Caco-2 (cell line): ENCODE measurements at places on chromosomes 5 and 9. TPM values are rescaled to one million over a fixed set of nuclear protein-coding genes. Genes with fewer than 3 reads are reported as not detected.

The PAXX gene
- total RNA-seq = 66.2 TPM in 2 replicates

The RPS23 gene
- 2,213 and 2,442 TPM in 2 replicates for total RNA-seq

The MAP1B gene
- total RNA-seq = 0.66 and 0.77 TPM in 2 replicates

The GAS1 gene
- total RNA-seq = 0.64 and 1.4 TPM in 2 replicates

The HTR4 gene
- not detected in 2 replicates for total RNA-seq

The TAF11L2 gene
- total RNA-seq = not detected in 2 replicates

DNA sequence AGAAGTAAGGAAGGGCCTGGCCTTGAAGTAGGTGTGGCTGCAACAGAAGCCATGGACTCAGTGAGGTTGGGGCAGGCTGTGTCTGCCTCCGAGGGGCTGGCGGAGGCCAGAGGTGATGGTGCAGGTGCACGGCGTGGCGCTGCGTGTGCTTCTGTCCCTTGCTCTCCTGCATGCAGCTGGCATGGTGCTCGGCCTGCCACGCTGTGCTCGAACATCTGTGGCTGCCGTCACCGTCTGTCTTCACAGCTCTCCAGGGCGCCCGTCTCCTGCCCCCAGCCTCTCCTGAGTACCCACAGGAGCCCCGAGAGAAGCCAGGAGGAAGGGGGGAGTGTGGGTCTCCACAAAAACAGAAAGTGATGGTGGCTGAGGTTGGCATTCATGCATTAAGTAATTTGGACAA, 193.7 kb downstream of the CACNA1B start:
- H3K27me3 ChIP-seq = no peaks in the 10 kb centered on the region; the same call in 1 of the 2 replicates
- no peak overlapping the region for H3K4me3 ChIP-seq
- DNase-seq = no peak
- no peaks in the 10 kb centered on the region for H3K4me1 ChIP-seq
- no peak overlapping the region for H3K27ac ChIP-seq
- no peaks in the 10 kb centered on the region for H3K36me3 ChIP-seq

GRCh38 chr5:126852091-126852571, 75.2 kb downstream of the LMNB1 start:
- no peak overlapping the region for H3K4me3 ChIP-seq
- H3K4me1 ChIP-seq = no peaks in the 10 kb centered on the region; the same call in 1 of the 2 replicates
- DNase-seq = no peak
- no peak overlapping the region for H3K27ac ChIP-seq
- no peaks in the 10 kb centered on the region for H3K27me3 ChIP-seq
- H3K36me3 ChIP-seq = no peaks in the 10 kb centered on the region
